ENCODE measurements at places on chromosomes 2 and 18.
A peak's percentile ranks its signal among the peaks of the same experiment; 100 is the strongest.

- DNase-seq = no peak
These were observed 2.5 kb downstream of the SNED1 start for GRCh38 chr2:241000831-241001321.

- DNase-seq = no peak
These were observed 19.1 kb upstream of the ITGA6 start for GRCh38 chr2:172408143-172408766.

- no peak for DNase-seq
These were observed 676.1 kb upstream of the CELF4 start for GRCh38 chr18:38241736-38242135.

DNA sequence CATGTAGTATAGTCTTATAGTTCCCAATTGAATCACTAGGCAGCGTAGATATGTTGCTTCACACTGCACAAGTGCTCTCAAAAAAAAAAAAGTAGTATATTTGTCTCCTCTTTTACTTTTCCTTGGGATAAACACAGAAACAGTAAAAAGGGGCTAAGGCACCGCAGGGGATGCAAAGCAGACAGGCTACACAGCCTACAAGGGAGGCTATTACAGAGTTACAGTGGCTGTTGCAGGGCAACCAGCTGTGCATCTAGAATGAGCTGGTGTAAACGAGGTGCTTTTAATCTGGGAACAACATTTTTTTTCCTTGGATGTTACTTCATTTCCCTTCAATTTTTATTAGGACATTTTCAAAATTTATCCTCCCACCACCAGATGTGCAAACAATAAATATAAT is 1934.7 kb upstream of the CELF4 start:
- DNase-seq = no peak

DNA sequence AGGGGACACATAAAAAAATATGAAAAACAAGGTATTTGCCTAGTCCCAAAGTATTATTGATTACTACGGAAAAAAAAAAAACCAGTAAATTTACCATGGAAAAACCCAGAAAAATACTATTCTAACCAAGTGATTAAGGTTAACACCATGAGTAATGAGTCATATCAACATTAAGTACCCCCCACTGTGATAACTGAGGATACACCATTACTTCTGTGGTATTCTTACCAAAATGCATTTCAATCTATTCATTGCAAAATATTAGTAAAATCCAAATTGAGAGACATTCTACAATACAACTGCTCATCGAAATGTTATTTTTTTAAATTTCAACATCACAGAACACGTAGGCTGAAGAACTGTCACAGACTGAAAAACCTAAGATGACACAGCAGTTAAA is 669.8 kb downstream of the ZEB2 start:
- DNase-seq = no peak

- DNase-seq = peak; percentile 25
These were observed 90.5 kb downstream of the NDUFA10 start for GRCh38 chr2:239934571-239935171.

DNA sequence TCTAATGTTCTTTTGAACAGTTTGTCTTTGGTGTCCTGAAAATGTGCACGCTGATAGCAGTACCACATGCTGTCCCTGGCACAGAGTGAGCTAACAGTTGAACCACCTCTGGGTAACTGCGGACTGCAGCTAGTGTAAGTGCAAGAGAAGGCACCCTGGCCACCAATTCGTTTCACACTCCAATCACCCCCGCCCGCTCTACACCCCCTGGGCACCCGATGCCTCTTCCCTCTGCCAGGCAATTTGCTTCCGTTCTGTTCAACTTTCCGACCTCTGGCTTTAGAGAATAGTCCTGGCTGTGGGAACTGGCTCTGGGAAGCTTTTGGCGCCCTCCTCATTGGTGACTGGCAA is 1.4 kb downstream of the DOCK10 start:
- DNase-seq = no peak

- no peak for DNase-seq
These were observed 316.8 kb upstream of the KCNH7 start for GRCh38 chr2:163155279-163155883.

GRCh38 chr2:38439863-38440262 is 62.8 kb upstream of the ATL2 start:
- no peak for DNase-seq

DNA sequence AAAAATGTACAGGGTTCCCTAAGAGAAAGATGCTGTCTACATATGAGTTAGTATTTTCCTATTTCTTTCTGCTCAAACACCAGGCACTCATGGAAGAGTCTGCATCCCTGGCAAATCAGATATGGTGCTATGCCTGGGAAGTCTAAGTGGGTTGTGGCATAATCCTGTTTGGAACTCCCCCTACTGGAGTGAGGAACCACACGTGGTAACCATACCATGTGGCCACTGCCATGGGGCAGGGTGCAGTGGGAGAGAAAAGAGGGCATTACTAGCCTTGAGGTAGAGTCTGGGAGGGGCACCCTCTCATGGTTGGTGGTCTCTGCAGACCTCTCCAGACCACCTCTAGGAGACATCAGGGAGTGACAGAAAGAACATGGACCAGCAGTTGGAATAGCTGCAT is 257.9 kb upstream of the ATP5MC3 start:
- no peak for DNase-seq

DNA sequence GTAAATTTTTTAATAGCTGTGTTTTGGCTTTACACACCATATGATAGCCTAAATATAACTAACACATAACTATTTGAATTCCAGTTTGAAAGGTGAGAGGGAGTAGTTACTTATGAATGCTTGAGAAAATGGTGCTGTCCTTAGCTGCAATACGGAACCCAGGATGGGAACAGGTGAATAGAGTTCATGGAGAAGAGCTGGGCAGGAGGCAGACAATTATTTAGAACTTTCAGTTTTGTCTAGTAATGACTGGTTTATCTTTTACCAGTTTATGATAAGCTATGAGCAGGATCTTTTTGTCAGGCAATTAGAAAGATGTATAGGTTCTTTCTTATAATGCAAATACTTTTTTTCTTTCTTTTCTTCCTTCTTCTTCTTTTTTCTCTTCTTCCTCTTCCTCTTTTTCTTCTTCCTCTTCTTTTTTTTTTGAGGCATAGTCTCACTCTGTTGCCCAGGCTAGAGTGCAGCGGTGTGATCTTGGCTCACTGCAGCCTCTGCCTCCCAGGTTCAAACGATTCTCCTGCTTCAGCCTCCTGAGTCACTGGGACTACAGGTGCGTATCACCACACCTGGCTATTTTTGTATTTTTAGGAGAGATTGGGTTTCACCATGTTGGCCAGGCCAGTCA is 25.9 kb downstream of the UBR3 start:
- no peak for DNase-seq

DNA sequence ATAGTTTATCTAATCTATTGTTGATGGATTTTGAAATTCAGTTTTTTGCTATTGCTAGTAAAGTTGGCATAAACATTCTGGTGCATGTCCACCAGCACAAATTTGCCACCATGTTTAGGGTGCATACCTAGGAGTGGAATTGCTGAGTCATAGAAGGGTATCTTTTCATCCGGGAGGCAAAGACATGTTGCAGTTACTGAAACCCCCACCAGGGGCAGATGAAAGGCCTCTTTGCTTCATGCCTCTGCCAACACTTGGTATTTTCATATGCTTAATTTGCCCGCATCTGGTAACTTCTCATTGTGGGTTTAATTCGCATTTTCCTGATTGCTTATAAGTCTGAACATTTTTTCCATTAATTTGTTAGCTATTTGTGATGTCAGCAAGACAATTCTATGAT is 8.2 kb downstream of the DCC start:
- no peak for DNase-seq

DNA sequence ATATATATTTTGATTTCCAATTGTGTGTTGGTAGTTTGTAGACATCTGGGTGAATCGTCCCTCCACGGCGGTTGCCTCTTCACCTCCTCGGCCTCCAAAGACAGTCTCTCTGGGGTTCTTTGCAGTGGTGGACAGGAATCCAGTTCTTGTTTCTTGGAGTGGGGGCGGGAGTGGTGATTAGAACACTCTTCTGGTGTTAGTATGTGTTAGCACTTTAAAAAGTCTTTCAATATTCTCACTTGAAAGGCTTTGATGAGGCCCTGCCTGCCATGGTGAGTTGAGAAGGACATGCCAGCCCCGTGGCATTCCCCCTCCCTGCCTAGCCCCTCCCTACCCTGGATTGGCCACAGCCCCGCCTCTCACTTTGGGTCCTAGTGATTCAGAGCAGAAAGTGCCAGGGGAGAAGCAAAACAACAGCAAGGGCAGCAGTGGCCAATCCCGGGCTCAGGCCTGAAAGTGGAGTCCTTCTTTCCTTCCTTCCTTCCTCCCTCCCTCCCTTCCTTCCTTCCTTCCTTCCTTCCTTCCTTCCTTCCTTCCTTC is 316.8 kb upstream of the HS6ST1 start:
- no peak for DNase-seq

- no peak for DNase-seq
These were observed 3.6 kb downstream of the LRRTM1 start for GRCh38 chr2:80300954-80301353.

- no peak for DNase-seq
These were observed 30.5 kb downstream of the CTIF start for GRCh38 chr18:48569139-48569914.
